ENCODE measurements at places on chromosomes 6 and 20. TPM values are rescaled to one million over a fixed set of nuclear protein-coding genes. Genes with fewer than 3 reads are reported as not detected.

The FGD2 gene
- not detected for total RNA-seq

The PTK6 gene
- 2.2 TPM for total RNA-seq

The TINAG gene
- total RNA-seq: not detected

The BCAS1 gene
- total RNA-seq: 0.45 TPM

The RAMACL gene
- total RNA-seq: 0.20 TPM

The RUNX2 gene
- total RNA-seq: 1.2 TPM

The DUSP15 gene
- total RNA-seq: 1.1 TPM

The HINT3 gene
- total RNA-seq: 7.4 TPM

The PLCG1 gene
- 32.6 TPM for total RNA-seq

The KIF3B gene
- total RNA-seq: 24.4 TPM

The TRIM31 gene
- total RNA-seq: 1.2 TPM

The BLTP3A gene
- 6.1 TPM for total RNA-seq

The LY6G6D gene
- not detected for total RNA-seq

Data from A549 treated with CORT108297 at 1 μM for 4 hours (cell line).